ENCODE measurements at places on chromosomes 7 and 10. TPM values are rescaled to one million over a fixed set of nuclear protein-coding genes. Genes with fewer than 3 reads are reported as not detected.

DNA sequence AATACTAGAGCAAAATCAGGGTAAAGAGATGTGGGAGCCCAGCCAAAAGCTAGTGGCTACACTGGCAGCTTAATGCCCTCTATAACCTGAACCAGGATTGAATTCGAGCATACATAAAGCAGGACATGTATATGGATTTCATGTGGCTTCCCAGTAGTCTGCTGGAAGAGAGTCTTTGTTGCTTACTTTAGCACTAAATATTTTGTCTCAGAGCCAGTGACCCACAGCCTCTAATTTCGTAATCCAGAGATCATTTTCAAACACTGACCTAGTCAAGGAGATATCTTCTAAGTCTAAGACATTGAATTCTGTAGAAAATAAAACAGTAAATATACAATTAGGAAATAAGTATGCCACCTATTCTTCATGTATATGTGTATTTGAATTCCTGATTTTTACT, 64.2 kb upstream of the GNAI1 start:
- no peak overlapping the region for H3K4me3 ChIP-seq
- no peak overlapping the region for H3K27ac ChIP-seq
- H3K27me3 ChIP-seq, result no peaks in the 10 kb centered on the region

Gene SORBS1
- total RNA-seq, result 0.13 TPM

- H3K4me3 ChIP-seq, result no peak overlapping the region
- H3K4me1 ChIP-seq, result no peaks in the 10 kb centered on the region
- H3K27me3 ChIP-seq, result no peaks in the 10 kb centered on the region
- H3K36me3 ChIP-seq, result no peaks in the 10 kb centered on the region
These were observed 60.0 kb downstream of the POLR1F start for GRCh38 chr7:19648791-19649190.

GRCh38 chr10:130109796-130110245, 809 bp downstream of the C10orf143 start:
- peak; percentile 84 for DNase-seq
- H3K27ac ChIP-seq, result peak overlapping the region; percentile 97
- no peaks in the 10 kb centered on the region for H3K27me3 ChIP-seq

Gene NFE2L3
- total RNA-seq, result 22.6 TPM

DNA sequence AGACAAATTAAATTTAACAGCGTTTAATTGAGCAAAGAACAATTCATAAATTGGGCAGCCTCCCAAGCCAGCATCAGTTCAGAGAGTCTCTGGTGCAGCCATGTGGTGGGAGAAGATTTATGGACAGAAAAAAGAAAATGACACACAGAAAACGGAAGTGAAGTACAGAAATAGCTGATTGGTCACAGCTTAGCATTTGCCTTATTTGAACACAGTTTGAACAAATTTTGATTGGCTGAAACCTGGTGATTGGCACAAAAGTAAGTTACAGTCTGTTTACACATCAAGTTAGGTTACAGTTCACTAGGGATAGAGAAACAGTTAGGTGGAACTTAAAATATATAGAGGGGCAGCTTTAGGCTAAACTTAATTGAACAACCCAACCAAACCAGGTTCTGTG, 720.1 kb downstream of the TYW1 start:
- no peaks in the 10 kb centered on the region for H3K4me1 ChIP-seq
- no peak overlapping the region for H3K27ac ChIP-seq
- DNase-seq, result no peak
- no peak overlapping the region for H3K4me3 ChIP-seq
- no peaks in the 10 kb centered on the region for H3K36me3 ChIP-seq
- no peaks in the 10 kb centered on the region for H3K27me3 ChIP-seq

All from activated CD8-positive, alpha-beta T cell treated with anti-CD3 and anti-CD28 coated beads for 36 hours (primary cell).